ENCODE measurements at places on chromosomes 16 and 17.
A peak's percentile ranks its signal among the peaks of the same experiment; 100 is the strongest.

DNA sequence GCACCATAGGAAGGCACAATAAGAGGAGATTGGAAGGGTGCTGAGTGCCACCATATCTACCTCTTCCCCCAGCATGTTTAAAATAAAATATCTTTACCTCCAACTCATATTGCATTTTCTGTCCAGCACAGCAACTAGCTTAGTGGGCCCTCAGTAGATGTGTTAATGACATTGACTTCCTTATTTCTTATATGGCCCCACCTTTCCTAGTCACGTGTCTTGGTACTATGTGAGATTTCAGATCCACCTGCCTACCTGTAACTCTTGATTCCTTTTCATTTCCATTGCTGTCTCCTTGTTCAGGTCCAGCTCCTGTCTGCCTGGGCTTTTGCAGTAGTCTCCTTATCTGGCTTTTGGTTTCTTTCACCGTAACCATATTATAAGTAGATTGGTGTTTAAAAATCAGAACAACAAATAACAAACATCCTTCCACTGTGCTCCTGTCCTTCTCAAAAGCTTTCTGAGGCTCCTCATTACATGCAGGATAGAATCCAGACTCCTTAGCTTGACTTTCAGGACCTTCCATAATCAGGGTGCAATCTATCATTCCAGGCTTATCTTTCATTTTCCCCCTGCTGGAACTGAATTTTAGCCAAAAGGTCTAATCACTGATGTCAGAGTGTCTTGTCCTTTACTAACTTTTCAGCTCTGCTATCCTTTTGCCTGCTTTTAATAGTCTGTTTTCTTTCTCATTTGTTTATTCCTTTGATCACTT, 71.3 kb downstream of the FTO start:
- DNase-seq, result no peak

DNA sequence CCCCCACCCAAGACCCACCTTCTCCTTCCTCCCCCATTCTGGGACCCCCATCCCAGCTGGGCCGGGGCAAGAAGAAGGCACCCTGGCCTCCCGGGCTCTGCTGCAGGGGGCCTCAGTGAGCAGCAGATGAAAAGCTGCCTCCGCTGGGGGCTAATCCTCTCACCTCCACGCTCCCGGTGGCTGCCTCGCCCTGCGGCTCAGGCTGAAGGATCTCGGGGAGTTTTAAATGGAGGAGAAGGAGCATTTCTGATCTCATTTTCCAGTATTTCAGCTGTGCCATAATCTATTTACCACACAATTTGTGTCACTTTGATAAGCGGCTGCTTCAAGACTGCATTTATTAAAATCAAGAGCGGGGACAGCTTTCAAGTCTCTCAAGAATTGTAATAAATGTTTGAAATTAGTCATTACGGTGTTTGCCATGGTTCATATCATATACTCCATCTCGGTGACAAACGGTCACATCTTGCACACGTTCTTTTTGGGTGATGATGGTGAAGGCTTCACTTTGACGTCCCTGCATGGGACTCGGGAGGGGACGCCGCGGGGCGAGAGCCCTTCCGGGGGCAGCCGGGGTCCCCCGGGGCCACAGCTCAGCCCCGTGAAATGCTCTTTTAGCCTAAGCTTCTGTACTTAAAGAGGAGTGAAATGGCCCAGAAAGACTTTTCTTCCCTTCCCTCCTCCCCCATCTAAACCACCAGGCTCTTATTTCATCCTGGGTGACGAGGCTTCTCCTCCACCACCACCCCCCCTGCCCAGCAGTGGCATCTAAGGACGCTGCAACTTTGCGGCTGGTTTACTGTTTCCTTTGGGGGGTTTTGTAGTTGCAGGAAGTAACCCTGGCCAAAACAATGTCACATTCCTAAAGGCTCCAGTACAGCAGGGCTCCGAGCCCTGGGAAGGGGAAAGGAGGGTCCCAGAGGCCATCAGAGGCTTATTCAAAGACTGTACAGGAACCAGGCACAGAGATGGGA, 313.1 kb upstream of the TNRC6C start:
- peak; percentile 56 for DNase-seq

- no peak for DNase-seq
Measured at GRCh38 chr16:25033852-25034251, 18.7 kb upstream of the ARHGAP17 start.

DNA sequence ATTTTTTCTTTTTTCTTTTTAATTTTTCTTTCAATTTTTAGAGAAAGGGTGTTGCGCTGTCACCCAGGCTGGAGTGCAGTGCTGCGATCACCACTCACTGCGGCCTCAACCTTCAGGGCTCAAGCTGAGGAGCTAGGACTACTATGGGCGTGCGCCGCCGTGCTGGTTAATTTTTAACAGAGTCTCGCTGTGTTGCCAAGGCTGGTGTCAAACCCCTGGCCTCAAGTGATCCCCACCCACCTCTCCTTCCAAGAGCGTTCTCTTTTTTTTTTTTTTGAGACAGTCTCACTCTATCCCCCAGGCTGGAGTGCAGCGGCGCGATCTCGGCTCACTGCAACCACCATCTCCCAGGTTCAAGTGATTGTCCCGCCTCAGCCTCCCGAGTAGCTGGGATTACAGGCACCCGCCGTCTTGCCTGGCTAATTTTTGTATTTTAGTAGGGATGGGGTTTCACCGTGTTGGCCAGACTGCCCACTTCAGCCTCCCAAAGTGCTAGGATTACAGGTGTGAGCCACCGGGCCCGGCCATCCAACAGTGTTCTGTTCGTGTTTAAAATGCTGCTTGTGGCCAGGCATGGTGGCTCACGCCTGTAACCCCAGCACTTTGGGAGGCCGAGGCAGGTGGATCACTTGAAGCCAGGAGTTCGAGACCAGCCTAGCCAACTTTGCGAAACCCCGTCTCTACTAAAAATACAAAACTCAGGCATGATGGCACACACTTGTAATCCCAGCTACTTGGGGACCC, 14.5 kb upstream of the RPL13 start:
- no peak for DNase-seq

GRCh38 chr16:57873218-57873617, 70.9 kb upstream of the KIFC3 start:
- DNase-seq, result no peak

GRCh38 chr17:34382621-34383124, 19.6 kb upstream of the CCL1 start:
- DNase-seq, result no peak

DNA sequence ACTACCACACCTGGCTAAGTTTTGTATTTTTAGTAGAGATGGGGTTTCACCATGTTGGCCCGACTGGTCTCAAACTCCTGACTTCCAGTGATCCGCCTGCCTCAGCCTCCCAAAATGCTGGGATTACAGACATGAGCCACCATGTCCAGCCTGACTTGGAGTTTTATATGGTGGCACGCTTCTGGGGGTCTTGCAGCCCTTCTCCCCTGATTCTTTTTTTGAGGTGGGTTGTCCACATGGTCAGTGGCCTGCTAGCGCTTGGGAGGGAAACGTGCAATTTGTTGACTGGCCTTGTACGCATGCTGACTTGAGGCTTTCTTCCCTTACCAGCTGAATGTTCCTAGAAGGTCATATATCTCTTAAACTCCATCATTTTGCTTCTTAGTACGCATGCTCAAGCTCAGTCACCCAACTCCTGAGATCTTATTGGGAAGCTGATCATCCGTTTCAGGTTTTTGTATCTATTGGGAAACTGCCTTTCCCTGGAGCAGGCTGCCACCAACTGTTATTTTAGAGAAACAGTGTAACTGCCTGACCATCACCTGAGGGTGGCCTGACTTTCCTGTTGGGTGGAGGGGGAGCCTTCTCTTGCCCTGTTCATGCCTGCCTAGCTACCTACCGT, 13.7 kb upstream of the LDHD start:
- DNase-seq, result no peak

DNA sequence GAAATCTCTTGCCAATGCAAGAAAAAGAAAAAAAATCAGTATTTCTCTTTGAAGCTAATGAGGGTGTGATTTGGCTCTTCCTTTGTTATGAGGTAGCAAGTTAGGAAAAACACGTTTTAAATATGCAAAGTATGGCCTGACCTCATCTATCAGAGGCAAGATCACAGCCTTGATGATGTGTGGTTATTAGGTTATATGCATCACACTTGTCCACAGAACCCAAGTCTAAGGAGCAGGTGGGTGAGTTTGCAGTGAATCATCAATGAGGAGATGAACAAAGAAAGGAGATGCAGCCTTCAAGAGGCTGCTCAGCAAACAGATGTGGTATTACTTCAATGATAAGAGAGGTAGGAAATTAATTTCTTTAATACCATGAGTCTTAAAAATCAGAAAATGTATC, 594.8 kb upstream of the CDH5 start:
- DNase-seq, result no peak

DNA sequence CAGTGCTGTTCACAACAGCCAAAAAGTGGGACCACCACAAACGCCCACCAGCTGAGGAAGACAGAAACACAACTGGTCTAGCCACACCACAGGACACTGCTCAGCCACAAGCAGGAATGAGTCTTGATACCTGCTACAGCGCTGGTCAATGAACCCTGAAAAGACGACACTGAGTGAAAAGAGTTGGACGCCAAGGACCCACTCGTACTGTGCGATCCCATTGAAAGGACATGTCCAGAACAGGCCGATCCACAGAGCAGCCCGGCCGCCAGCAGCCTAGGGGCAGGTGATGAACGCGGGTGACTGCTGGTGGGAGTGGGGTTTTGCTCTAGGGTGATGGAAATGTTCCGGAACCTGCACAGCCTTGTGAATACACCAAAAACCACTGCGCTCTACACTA, 10.6 kb upstream of the SLC38A8 start:
- no peak for DNase-seq

DNA sequence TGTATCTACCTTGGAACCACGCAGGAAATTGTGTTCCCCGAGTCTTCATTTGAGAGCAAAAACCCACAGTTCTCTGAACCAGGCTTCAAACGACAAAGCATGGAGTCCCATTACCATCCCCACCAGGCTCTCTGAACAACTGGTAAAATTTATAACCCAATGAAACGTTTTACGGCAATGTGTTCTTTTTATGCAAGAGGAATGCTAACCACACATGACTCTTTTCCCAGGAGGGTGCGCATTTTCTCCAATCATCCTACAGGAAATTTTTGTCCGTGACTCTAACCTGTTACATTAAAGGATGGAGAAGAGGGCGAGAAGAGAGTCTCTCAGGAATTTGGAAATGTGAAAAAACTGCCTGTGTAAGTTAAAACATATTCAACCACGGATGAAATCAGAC, 17.8 kb downstream of the STX8 start:
- DNase-seq, result no peak

DNA sequence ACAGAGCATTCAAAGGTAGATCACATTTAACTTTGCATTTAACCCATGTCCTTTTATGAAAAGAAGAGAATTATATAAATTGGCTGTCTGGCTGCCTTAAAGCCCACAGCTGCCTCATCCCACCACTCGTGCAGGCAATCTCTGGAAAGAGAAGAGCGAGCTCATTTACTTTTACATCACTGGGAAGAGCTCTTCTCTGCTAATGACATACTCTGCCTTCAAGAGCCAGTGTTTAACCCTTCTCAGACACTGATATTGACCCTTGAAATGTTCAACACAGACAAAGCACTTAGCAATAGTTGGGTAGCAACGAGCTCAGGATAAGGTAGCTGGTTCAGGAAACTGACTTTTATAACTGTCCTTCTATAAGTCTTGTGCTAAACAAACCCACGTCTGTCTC, 6.8 kb downstream of the KRT38 start:
- no peak for DNase-seq

DNA sequence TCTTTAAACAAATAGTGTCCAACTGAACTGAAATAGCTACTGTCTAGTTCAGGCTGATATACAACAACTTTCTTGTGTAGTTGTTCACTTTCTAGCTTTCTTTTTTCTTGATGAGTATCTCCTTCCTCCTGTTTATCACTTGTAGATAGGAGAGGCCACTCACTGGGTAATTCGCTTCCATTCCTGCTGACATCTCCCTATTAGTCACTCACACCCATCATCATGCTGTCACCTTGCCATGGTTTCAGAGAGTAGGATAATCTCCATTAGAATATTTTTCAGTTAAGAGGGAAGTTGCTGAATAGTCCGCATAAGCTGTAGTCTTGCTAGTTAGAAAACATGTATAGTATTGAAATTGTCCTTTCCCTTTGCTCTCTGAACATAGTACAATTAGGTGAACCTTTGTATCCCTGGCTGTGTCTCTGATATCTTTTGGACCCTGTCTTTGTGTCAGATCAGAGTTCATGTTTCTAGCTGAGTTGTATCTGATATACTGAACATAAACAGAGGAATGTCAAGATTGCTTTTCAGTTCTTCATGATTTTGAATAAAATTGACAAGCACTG, 64.4 kb upstream of the RASL10B start:
- DNase-seq, result no peak

DNA sequence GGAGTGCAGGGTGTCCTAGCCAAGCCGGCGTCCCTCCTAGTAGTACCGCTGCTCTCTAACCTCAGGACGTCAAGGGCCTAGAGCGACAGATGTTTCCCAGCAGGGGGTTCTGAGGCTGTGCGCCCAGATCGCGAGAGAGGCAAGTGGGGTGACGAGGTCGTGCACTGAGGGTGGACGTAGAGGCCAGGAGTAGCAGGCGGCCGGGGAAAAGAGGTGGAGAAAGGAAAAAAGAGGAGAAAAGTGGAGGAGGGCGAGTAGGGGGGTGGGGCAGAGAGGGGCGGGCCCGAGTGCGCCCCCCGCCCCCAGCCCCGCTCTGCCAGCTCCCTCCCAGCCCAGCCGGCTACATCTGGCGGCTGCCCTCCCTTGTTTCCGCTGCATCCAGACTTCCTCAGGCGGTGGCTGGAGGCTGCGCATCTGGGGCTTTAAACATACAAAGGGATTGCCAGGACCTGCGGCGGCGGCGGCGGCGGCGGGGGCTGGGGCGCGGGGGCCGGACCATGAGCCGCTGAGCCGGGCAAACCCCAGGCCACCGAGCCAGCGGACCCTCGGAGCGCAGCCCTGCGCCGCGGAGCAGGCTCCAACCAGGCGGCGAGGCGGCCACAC, at the start of gene MMP2:
Gene MMP2, plus strand, starts transcription at position 372 of the 603 bp plus-strand sequence. CDS start 282 bp downstream, outside the sequence.
- no peak for DNase-seq

GRCh38 chr17:35742496-35742895, 10.5 kb downstream of the GAS2L2 start:
- no peak for DNase-seq

- DNase-seq, result no peak
Measured at GRCh38 chr17:19332371-19333131, 30.0 kb downstream of the B9D1 start.

DNA sequence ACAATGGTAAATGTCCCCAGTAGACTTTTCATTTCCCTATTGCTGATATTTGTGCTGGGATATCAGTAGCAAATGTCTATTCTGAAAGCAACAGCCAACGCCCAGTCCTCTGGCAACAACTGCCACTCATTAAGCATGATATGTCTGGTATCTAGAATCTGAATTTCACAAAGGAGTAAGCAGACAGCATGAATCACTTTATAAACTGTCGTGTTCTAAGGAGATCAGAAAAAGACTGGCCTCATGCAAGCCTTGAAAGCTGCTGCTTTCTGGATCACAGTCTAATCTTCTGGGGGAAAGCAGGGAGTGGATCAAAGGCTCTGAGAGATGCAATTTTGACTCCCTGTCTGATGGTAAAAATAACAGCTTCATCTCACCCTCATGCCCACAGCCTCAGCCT, 153.1 kb upstream of the NOG start:
- DNase-seq, result no peak

Data from CD4-positive, alpha-beta T cell treated with Interleukin-12 subunit alpha and Interleukin-12 subunit beta, for 1 hour (primary cell).